Inflammatory macrophage treated with lipopolysaccharide for 4 hours (primary cell): ENCODE measurements at places on chromosomes 12 and 14.

DNA sequence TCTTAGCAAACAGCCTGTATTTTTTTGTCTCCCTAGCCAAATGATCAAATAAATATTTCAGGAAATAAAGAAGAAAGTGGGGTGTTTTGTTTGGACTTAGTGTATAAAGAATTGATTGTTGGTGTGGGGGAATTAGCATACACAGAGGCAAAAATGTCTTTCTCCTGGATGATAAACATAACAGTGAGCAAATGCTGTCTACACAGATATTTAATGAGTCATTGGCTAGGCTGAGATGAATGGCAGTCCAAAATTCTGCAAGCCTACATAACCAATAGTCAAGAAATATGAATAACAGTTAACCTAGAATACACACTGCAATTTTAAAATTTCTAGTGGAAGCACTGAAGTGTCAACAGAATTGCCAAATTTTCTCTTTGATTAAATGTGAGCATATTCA, 35.8 kb downstream of the MYF5 start:
- no peak for DNase-seq

- DNase-seq: no peak
Observed at GRCh38 chr14:36988989-36989388, 183.4 kb downstream of the SLC25A21 start.

- peak; percentile 10 for DNase-seq
Observed at GRCh38 chr14:91399868-91400640, 17.6 kb downstream of the CCDC88C start.

GRCh38 chr14:101623685-101624444, 62.6 kb downstream of the DIO3 start:
- DNase-seq: no peak
